ENCODE measurements at places on chromosomes 4 and X.

- no peak for DNase-seq
These were observed 24.8 kb downstream of the KLHL15 start for GRCh38 chrX:24002167-24002566.

DNA sequence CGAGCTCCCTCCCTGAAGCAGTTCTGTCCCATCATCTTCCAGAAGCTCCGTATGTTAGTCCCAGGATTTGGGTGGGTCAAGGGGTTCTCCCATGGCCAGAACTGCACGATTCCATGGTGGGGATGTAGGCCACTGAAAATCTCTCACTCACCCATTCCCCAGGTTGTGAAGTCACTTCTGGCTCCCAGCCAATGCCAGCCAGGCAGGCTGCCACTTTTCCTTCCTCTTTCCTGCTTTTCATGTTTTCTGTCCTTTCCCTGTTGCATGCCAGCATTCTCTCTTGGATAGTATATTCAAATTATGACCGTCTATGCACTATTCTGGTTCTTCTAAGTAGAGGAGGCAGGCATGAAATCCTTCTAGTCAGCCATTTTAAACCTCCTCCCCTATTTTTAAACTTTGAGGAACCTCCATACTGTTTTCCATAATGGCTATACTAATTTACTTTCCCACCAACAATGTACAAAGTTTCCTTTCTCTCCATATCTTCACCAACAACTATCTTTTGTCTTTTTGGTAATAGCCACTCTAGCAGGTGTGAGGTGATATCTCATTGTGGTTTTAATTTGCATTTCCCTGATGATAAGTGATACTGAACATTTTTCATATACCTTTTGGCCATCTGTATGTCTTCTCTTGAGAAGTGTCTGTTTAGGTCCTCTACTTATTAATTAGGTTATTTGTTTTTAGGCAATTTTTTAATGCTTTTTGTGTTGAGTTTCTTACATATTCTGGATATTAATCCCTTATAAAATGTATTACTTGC lies 182.1 kb upstream of the TET2 start:
- DNase-seq = no peak

DNA sequence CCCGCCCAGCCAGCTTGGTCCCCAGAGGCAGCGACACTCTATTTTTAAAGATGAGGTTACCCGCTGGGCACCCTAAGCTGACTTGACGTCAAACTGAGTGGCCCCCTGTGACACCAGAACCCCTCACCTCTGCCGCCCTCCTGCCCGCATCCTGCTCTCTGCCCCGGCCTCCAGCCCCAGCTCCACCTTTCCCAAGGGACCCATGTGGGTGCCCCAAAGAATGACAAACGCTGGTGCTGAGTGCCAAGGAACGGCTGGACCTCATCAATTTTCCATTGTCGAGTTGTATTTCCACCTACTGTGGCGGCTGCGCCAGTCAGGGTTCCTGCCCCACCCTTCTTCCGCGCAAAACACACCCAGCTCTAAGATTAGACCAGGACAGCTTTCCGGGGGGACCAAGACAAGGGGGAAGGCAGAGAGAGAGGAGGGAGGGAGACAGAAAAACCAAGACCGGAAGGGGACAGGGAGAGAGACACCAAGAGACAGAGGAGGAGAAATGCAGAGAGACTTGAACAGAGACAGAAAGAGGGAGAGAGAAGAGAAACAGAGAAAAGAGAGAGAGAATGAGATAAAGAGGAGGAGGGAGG lies 2.0 kb downstream of the PRKX start:
- no peak for DNase-seq

GRCh38 chrX:107738768-107739167 lies 36.8 kb downstream of the TSC22D3 start:
- DNase-seq = no peak

DNA sequence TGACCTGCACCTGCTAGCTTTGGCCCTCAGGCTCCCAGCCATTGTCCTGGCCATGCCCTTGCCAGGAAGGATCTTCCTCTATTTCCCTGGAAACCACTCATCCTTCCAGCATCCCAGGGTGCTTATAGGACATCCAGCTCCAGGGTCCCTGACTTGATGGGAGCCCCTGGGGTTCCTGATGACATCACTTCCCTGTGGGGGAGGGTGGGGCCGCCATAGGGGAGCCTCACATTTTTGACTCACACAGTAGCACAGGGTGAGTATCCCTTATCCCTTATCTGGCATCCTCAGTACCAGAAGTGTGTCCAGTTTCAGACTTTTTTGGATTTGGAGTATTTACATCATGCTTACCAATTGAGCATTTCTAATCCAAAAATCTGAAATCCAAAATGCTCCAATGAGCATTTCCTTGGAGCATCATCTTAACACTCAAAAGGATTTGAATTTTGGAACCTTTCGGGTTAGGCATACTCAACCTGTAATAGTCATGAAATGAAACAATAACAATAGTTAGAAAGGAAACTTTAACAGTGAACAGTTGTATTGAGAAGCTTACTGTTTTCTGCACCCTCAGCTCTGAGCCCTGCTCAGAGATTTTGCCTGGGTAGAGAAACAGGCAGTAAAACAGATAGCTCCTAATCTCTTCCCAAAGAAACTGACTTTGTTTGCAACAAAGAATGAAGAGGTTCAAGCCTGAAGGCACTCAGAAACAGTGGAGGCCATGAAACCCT lies 22.1 kb downstream of the TNIP2 start:
- DNase-seq = no peak

GRCh38 chr4:104117776-104118175 lies 376.9 kb downstream of the CXXC4 start:
- no peak for DNase-seq
